ENCODE measurements at places on chromosomes 3 and 15. TPM values are rescaled to one million over a fixed set of nuclear protein-coding genes. Genes with fewer than 3 reads are reported as not detected.

DNA sequence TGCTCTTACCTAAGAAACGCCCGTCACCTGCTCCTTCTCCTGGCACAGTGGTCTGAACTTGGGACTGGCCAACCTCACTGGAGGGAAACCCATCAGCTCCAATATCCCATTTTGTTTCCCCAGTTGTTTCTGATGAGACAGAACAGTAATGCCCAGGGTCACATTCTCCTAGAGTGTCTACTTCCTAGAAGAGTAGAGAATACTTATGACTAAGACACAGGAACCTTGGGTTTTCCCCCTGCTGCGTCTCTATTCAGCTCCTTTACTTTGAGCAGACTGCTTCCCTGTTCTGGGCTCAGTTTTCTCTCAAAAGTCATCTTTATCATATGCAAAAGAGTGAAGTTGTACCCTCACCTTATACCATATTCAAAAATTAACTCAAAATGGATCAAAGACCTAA, 79.4 kb downstream of the POLR2M start:
- H3K27me3 ChIP-seq: no peaks in the 10 kb centered on the region
- H3K4me1 ChIP-seq: no peaks in the 10 kb centered on the region
- H3K27ac ChIP-seq: no peak overlapping the region

DNA sequence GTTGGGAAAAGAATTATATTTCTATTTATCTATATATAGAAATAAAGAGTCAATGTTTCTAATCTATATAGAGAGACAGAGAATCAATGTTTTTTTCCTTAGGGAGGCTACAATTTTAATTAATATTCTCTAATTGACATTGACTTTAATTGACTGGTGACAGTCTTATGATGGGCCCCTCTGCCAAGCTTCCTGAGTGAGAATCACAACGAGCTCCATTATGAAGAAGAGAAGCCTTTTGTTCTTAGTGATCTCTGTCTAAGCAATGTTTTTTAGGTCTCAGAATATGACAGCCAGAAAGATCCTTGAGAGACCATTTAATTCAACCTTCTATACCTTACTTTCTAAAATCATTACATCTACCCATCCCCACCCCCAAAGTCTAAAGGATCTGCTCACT, 70.9 kb downstream of the IGSF11 start:
- DNase-seq: no peak
- H3K27me3 ChIP-seq: no peaks in the 10 kb centered on the region
- no peaks in the 10 kb centered on the region for H3K36me3 ChIP-seq
- peaks cover 10% of the 10 kb centered on the region for H3K4me1 ChIP-seq

DNA sequence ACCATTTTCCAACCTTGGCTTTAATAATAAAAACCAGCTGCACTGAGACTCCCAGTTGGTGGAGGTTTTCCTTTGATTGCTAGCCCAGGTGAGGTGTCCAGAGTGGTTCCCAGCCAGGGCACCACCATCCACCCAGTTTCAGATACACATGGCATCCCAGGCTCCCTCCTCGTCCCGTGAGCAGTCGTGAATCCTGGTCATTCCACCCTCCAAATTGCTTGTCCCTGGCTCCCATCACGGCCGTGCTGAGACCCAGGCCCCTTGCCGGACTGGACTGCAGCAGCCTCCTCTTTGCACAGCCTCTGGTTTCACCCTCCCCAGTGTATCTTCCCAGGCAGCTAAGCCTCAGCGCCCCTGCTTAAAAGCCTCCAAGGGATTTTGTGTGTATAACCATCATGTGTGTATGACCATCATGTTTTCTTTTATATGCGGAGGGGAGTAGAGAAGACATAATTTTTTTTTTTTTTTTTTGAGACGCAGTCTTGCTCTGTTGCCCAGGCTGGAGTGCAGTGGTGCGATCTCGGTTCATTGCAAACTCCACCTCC, 106.3 kb downstream of the ETFA start:
- peaks cover under 1% of the 10 kb centered on the region for H3K4me1 ChIP-seq
- H3K27ac ChIP-seq: no peak overlapping the region
- no peaks in the 10 kb centered on the region for H3K27me3 ChIP-seq
- H3K36me3 ChIP-seq: peaks cover 6% of the 10 kb centered on the region
- DNase-seq: peak; percentile 48

- no peaks in the 10 kb centered on the region for H3K4me1 ChIP-seq
- no peak for DNase-seq
- H3K4me3 ChIP-seq: no peak overlapping the region
- H3K36me3 ChIP-seq: no peaks in the 10 kb centered on the region
- no peaks in the 10 kb centered on the region for H3K27me3 ChIP-seq
- H3K27ac ChIP-seq: no peak overlapping the region
These were observed 147.6 kb downstream of the FAM43A start for GRCh38 chr3:194833114-194833910.

GRCh38 chr3:14208168-14208567, 29.6 kb downstream of the LSM3 start:
- H3K36me3 ChIP-seq: no peaks in the 10 kb centered on the region
- H3K27me3 ChIP-seq: no peaks in the 10 kb centered on the region
- H3K4me1 ChIP-seq: no peaks in the 10 kb centered on the region
- DNase-seq: no peak
- no peak overlapping the region for H3K4me3 ChIP-seq

DNA sequence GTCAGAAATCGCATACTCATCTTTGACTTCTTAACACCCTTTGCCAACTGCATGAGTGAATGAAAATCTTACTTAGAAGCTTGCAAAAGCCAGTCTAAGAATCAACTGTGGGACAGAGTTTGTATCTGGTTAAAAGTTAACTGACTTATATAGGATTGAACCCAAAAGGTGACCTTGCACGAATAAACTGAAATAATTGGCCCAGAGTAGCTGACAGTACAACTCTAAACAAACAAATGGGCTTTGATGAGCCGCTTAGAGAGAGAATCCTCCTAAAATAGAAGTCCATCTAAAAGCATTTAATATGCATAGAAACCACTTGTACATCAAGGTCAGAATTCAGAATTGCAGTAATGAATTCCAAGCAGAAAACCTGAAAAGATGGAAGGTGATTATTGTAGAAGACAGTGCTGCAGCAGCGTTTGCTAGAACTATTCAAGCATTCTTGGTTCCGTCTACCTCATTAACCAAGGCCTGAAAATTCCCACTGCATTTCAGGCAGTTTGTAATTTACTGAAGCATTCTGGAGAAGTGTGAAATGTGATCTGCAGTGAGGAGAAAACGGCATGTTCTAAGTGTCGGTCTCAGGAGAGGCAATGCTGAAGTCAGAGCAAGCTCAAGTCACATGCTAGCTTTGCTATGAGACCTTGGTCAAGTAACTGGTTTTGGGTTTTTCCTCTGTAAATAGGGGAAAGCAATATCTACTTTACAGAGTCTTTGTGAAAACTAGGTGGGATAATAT, 103.7 kb downstream of the CADPS start:
- H3K27ac ChIP-seq: no peak overlapping the region
- no peak overlapping the region for H3K4me3 ChIP-seq
- DNase-seq: no peak
- no peaks in the 10 kb centered on the region for H3K36me3 ChIP-seq

GRCh38 chr3:157043771-157044170, 116.2 kb downstream of the CCNL1 start:
- no peak overlapping the region for H3K4me3 ChIP-seq
- no peaks in the 10 kb centered on the region for H3K36me3 ChIP-seq
- DNase-seq: no peak

- H3K27ac ChIP-seq: no peak overlapping the region
- DNase-seq: no peak
- no peak overlapping the region for H3K4me3 ChIP-seq
These were observed 7.6 kb downstream of the GPD1L start for GRCh38 chr3:32113981-32114545.

DNA sequence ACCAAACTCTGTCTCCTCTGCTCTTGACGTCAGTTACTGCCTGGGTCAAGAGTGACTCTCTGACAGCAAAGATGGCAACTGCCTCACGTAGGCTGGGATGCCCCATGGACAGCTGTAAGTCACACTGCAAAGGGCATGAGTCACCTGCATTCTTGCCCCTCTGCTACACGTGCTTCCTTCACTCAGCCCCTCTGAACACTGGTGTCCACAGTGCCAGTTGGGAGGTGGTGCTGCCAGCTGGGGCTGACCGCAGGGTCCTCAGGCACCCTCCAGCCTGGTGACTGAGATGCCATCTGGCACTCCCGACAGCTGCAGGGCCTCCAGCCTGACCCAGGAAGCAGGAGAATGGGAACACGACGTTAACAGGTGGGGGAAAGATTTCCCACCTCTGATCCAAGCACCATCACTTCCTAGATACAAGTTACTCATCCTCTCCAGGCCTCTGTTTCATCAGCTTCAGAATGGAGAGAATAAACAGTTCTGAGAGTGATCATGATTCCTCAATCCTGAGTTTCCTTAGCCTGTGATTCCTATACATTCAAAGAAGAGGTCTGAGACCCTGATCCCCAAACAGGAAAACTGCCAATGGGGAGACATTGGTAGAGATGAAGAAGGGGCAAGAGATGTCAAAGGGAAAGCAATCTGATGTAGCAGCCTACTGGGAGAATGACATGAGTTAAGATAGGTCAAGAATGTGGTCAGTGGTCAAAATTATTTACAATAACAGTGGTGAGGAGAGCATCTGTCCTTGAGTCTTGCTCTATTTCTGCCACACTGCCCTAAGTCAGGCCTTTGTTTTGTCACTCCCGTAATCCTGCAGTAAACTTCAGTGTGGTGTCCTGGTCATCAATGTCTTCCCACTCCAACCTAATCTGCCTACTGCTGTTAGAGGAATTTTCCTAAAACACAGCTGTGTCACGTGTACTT, 86.1 kb upstream of the BCL6 start:
- H3K27me3 ChIP-seq: no peaks in the 10 kb centered on the region
- no peaks in the 10 kb centered on the region for H3K36me3 ChIP-seq
- no peak for DNase-seq
- H3K4me1 ChIP-seq: no peaks in the 10 kb centered on the region
- H3K27ac ChIP-seq: no peak overlapping the region
- H3K4me3 ChIP-seq: no peak overlapping the region

GRCh38 chr3:152860736-152861135, 25.8 kb downstream of the P2RY1 start:
- no peak overlapping the region for H3K4me3 ChIP-seq
- no peaks in the 10 kb centered on the region for H3K4me1 ChIP-seq
- DNase-seq: no peak
- H3K27me3 ChIP-seq: no peaks in the 10 kb centered on the region
- H3K27ac ChIP-seq: no peak overlapping the region

DNA sequence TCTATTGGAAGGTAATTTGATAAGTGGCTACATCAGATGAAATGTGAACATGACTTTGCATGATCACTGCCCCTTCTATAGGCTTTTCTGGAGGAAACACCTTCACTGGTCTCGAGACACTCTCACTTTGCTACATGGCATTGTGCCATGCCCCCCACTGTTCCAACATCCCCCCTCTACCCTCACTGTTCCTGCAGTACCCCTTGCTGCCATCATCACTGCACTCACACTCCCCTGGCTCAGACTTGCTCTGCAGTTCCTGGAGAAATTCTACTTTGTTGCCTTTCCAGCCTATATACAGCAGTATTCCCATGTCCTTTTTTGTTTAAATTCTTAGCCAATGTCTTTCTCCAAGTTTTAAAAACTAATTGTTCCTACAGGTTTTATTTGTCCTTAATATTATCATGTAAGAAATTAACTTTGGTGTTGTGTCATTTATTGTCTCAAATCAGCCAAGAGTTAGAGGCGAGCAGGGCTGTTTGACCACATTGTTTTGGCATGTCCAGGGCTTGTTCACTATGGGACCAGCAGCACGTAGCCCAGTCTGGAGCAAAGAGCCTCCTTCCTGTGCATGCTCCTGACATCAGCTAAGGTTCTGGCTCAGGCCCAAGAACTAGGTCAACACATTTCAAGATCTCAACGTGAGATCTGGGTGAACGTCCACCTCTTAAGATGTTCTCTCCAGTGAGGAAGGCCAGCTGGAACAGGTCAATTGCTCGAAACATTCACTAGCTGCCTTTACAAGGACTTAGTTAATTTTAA, 246.4 kb downstream of the SLC9A9 start:
- no peak overlapping the region for H3K27ac ChIP-seq
- H3K27me3 ChIP-seq: no peaks in the 10 kb centered on the region
- H3K4me1 ChIP-seq: no peaks in the 10 kb centered on the region
- peak; percentile 77 for DNase-seq
- no peak overlapping the region for H3K4me3 ChIP-seq

DNA sequence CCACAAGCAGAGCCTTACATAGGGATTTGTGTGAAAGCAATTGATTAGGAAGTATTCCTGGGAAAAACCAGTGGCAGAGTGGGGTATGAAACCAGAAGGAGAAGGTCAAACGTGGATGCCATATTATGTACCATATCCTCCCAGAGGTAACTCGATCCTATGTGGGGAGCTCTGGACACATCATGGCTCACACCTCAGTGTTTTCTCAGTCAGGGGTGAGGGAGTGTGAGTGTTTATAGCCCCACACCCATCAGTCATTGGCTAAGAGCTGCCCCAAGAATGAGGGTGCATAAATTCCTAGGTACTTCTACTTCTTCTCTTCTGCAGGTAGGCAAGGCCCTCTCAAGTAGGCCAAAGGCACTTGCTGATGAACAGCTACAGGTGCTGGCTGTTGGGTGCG, 28.2 kb upstream of the PDZRN3 start:
- peak overlapping the region; percentile 46 for H3K27ac ChIP-seq
- H3K27me3 ChIP-seq: no peaks in the 10 kb centered on the region
- no peak for DNase-seq
- H3K4me3 ChIP-seq: no peak overlapping the region
- peaks cover 7% of the 10 kb centered on the region for H3K4me1 ChIP-seq
- no peaks in the 10 kb centered on the region for H3K36me3 ChIP-seq

DNA sequence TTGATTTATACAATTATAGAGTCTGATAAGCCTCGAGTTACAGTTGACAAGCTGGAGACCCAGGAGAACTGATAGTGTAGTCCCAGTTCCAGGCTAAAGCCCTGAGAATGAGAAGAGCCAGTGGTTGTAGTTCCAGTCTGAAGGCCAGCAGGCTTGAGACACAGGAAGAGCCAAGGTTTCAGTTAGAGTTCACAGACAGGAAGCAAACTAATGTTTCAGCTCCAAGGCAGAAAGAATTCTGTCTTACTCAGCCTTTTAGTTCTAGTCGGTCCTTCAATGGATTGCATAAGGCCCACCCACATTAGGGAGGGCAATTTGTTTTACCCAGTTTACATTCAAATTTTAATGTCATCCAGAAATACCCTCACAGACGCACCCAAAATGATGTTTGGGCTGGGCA, 102.7 kb downstream of the CDIN1 start:
- H3K27me3 ChIP-seq: no peaks in the 10 kb centered on the region
- H3K36me3 ChIP-seq: no peaks in the 10 kb centered on the region
- no peak for DNase-seq
- H3K4me3 ChIP-seq: no peak overlapping the region

- DNase-seq: no peak
- H3K27me3 ChIP-seq: no peaks in the 10 kb centered on the region
- no peak overlapping the region for H3K27ac ChIP-seq
- no peak overlapping the region for H3K4me3 ChIP-seq
- no peaks in the 10 kb centered on the region for H3K4me1 ChIP-seq
- no peaks in the 10 kb centered on the region for H3K36me3 ChIP-seq
These were observed 214.2 kb upstream of the PROK2 start for GRCh38 chr3:71998995-71999673.

GRCh38 chr15:72110355-72110754, 7.6 kb downstream of the MYO9A start:
- no peaks in the 10 kb centered on the region for H3K27me3 ChIP-seq
- no peak for DNase-seq
- H3K27ac ChIP-seq: no peak overlapping the region
- H3K36me3 ChIP-seq: no peaks in the 10 kb centered on the region
- peaks cover 58% of the 10 kb centered on the region for H3K4me1 ChIP-seq

DUOXA2 gene
- 0.28 TPM for total RNA-seq

CHRNA7 gene
- 1.4 TPM for total RNA-seq

ITIH4 gene
- total RNA-seq: 2.5 TPM

SENP7 gene
- total RNA-seq: 28.0 TPM

STRIT1 gene
- total RNA-seq: not detected

ST8SIA2 gene
- total RNA-seq: under 0.01 TPM

FBXW12 gene
- not detected for total RNA-seq
